GM12865 (cell line): ENCODE measurements at places on chromosomes 12 and 14.

DNA sequence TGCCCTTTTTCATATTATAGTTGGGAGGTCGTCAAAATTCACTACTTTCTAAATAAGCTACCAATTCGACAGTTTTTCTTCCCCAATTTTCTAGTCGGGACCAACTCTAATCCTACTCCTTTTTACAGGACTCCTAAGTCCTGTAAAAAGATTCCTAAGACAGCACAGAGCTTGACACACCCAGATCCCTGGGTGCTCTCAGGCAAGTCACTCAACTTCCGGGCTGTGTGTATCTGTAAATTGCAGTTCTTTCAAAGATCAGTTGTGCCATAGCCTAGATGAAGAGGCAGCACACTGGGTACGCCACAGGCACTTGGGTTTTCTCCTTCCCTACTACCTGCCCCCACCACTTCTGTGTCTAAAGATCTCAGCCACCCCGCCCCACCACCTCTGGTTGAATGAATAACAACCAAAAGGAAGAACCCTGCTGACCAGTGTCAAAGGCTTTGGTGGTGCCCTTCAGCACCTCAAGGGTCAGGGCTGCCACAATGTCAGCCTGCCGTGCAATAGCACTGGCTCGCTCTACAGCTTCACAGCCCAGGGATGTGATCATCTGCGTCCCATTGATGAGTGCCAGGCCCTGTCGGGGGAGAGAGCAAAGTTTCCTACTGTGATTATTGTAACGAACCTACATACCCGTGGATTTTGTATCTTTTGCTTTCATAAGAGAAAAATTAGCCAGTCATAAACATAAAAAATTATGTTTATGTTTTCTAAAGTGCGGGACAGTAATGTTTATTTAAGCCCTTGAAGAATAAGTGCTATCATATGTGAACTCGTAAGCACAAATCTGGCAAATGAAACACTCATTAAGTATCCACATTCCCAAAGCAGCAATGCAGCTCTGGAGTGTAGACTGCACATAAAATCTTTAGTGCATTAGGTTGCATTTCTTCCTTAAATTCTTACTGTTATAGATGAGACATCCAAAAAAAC, 9.2 kb downstream of the HAL start:
- no peak for DNase-seq

DNA sequence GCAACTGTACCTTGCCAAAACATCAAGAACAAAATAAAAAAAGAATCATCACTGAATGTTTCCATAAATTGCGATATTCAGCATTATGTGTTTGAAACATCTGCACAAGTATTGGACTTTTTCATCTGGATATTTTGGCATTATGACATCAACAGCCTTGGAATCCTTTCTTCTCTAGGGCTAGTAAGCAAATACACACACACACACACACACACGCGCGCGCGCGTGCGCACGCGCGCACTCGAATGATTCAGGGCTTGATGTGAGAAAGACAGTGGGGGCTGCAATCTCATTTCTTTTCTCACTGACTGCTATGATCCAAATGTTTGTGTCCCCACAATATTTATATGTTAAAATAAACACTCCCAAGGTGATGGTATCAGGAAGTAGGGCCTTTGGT, 90.0 kb upstream of the SLC38A4 start:
- DNase-seq = no peak

DNA sequence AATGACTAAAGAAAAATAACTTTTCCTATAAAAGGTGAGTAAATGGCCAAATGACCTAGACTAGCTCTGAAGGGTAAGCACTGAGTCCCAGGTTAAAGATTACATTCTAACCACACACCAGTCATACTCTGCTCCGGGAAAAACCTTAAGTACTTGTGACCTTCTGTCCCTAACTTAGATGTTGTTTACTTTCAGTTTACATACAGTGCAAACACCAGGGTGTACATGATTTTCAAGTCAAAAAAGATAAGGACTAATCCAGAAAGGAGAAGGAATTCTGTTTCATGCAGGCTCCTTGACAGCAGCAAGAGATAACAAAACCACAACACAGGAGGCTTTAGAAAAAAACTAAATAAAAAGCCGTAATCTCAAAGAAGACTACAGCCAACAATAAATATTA, 174.2 kb downstream of the PPM1H start:
- peak; percentile 64 for DNase-seq

GRCh38 chr12:39127401-39127800, 222.0 kb upstream of the CPNE8 start:
- no peak for DNase-seq

DNA sequence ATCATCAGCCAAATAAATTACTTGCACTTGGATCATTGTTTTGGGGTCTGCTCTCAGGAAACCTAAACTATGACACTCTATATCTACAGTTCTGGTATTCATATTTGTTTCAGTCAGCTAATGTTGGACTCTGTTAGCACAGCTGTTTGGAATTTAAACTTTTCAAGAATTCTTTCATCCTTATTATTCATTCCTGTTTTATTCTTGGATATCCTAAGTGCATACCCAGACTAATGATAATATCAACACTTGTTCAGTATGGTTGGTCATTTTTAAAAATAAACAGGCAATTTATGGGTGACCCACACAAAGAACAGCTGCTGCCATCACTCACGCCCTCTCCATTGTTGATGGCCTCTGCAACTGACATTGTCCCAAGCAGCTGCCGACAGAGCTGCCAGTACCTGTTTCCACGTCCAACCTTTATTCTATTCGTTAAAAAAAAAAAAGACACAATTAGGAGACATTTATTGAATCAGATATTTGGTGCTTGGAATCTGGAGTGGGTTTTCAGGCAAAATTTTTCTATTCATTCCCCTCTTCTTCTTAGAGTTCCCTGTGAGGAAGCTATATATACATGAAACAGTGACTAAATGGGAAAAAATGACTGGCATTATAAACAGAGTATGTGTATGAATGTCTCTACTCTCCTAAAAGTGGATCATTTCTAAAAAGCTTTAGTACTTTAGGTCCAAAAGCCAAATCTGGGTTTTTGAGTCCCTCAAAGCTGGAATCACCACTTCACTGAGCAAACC, 252.1 kb upstream of the NAV3 start:
- no peak for DNase-seq

GRCh38 chr12:16307856-16308475, 30.5 kb upstream of the SLC15A5 start:
- DNase-seq = no peak

- peak; percentile 18 for DNase-seq
Observed at GRCh38 chr14:83463500-83464098, 1929.9 kb upstream of the SEL1L start.

GRCh38 chr12:24364921-24365320, 415.5 kb upstream of the SOX5 start:
- no peak for DNase-seq
